ENCODE measurements at places on chromosomes 4 and X.

DNA sequence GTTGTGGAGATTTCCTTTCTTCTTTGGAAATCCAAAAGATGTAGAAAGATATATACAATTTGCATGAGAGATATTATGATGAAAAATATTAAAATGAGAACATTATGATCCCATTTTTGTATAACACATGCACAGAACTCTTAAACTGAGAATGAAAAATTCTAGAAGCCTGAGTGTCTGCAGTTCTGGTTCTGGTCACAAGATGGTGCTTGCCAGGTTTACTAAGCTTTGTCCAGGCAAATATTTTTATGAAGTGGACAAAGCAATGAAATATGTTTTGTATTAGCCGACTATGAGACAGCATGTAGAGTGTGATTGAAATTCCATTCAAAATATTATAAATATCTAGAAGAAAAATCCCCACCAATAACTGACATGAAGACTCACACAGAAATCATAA lies 2.2 kb downstream of the PWWP3B start:
- no peak for DNase-seq

GRCh38 chr4:146121757-146122156 lies 53.8 kb upstream of the LSM6 start:
- no peak for DNase-seq

DNA sequence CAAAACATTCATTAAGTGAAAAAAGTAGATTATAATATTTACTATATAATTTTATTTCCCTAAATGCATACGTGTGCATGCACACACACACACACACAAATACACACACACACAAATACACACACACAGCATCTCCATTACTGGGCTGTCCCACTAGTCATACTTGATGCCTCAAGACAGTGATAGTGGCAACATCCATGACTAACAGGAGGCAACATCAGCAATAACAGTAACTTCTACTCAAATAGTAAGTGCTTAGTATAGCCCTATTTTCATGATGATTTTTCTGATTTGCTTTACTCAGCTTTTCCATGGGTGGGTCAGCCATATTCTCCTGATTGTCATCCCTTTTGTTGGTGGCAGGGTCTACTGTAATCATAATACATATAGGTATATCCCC lies 325.9 kb upstream of the TEX13C start:
- no peak for DNase-seq

DNA sequence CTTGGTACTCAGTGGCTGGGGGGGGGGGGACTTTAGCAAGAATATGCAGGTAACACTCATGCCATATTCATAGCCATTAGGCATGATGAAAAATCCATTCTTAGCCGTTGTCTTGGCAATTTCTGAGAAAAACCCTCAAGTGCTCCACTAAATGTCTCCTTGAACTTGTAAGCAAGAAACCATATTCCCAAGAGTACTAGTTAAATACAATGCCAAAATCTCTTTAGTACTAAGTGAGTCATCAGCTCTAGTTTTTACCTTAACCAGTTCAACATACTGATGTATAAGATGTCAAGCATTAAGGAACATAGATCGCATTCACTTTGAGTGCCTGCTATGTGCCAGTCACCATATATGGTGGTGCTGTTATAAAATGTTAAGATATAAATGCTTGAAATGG lies 27.5 kb downstream of the UBE2D3 start:
- no peak for DNase-seq

- no peak for DNase-seq
These were observed 49.5 kb downstream of the PSAPL1 start for GRCh38 chr4:7384929-7385890.

DNA sequence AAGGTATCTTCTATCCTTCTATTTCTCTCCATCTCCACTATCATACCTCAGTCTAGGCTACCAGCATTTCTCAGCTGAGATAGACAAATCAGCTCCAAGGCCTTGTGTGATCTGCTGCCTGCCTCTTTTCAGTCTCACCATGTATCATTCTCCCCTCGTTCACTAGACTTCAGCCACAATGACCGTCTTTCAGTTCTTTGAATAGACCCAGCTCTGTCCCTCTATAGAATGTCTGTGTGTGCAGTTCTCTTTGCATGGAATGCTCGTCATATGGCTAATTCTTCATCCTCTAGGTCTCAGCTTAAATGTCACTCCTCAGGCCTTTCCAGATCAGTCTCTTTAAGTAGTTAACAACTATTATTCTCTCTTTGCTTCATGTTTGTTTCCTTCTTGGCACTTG lies 6.5 kb downstream of the IGBP1 start:
- DNase-seq: no peak

DNA sequence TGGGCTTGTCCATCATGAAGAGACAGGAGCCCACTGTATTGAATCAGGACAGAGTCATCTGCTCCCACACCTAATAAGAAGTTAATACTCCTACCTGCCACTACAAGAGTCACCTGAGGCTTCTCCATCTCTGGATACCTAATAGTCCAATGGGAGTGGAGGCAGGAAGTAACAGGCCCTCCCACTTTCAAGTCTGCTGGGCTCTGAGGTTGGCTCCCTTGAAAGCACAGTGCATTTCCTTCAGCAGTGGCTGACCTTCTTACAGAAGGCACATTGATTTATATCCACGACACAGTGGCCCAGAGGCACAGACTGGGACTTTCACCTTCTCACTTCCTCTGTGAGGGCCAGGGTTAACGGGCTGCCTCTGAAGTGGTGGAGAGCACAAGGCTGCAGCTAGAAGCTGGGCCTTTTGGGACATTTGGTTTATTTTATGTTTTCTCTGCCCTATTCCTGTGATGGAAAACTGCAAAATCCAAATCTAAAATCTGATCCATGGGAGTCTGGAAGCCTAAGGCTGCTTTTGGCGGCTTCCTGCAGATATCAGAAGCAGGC lies 38.1 kb downstream of the FRG2 start:
- DNase-seq: no peak

GRCh38 chr4:168710353-168710946 lies 213.6 kb downstream of the PALLD start:
- DNase-seq: no peak

DNA sequence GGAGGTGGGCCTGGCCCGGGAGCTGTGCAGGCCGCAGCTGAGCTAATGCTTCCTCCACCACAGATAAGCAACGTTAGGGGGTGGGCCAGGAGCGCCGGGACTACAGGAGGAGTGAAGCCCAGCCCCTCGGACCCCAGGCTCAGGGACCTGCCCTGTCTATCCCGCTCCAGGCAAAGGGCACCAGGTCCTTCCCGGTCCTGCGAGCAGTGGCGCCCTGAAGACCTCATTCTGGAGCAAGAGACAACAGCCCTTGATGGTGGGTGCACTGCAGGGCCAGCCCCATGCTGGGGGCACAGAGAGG lies 730 bp upstream of the TREX2 start:
- no peak for DNase-seq

- DNase-seq: no peak
These were observed 69.2 kb downstream of the VCX3A start for GRCh38 chrX:6465756-6466155.

DNA sequence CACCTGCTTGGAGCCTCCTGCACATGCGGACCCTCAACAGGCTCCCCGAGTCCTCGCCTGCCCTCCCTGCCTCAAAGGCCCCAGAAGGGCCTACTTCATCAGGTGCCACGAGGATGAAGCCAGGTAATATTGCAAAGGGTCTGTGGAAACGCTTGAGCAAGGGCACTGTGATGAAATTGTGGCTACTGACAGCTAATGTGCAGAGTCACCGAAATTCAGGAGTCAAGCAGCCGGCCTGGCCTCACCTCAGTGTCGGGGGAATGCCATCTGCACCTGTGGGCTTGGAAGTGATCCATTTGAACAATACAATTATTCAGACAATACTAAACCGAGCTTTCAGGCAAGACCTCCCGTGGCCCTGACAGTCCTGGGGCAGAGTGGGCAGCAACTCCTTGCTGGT lies 3.1 kb upstream of the FGFR3 start:
- no peak for DNase-seq

DNA sequence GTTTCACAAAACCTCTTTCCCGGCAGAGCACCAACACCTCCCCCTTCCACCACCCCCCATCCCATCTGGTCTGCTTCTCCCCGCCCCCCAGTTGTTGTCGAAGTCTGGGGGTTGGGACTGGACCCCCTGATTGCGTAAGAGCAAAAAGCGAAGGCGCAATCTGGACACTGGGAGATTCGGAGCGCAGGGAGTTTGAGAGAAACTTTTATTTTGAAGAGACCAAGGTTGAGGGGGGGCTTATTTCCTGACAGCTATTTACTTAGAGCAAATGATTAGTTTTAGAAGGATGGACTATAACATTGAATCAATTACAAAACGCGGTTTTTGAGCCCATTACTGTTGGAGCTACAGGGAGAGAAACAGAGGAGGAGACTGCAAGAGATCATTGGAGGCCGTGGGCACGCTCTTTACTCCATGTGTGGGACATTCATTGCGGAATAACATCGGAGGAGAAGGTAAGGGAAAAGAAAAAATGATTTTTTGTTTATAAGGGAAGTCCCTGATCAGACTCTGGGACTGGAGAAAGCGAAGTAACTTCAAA lies at the start of gene PDGFRA:
Gene PDGFRA, plus strand, starts transcription at position 333 of the 541 bp plus-strand sequence. CDS start 29,476 bp downstream, outside the sequence.
- no peak for DNase-seq

DNA sequence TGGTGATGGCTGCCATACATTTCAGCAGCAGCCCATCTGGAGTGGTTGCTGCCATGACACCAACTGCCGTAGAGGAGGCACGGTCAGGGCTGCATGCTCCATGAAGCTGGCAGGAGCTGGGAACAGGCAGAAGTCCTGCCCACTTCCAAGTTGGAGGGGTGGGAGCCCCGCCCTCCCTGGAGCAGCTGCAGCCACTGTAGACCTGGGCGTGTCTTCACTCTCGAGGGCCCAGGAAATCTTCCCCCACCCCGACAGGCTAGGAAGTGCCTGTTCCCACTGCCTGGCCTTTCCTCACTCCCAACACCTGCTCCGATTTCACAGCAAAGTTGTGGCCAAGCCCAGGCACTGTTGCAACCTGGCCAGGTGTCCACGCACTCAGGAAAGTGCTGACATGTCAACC lies 42.3 kb downstream of the NALF2 start:
- DNase-seq: no peak

GRCh38 chr4:90099812-90100211 lies 27.4 kb upstream of the CCSER1 start:
- no peak for DNase-seq

GRCh38 chrX:118983513-118983912 lies 9.1 kb downstream of the LONRF3 start:
- DNase-seq: no peak

DNA sequence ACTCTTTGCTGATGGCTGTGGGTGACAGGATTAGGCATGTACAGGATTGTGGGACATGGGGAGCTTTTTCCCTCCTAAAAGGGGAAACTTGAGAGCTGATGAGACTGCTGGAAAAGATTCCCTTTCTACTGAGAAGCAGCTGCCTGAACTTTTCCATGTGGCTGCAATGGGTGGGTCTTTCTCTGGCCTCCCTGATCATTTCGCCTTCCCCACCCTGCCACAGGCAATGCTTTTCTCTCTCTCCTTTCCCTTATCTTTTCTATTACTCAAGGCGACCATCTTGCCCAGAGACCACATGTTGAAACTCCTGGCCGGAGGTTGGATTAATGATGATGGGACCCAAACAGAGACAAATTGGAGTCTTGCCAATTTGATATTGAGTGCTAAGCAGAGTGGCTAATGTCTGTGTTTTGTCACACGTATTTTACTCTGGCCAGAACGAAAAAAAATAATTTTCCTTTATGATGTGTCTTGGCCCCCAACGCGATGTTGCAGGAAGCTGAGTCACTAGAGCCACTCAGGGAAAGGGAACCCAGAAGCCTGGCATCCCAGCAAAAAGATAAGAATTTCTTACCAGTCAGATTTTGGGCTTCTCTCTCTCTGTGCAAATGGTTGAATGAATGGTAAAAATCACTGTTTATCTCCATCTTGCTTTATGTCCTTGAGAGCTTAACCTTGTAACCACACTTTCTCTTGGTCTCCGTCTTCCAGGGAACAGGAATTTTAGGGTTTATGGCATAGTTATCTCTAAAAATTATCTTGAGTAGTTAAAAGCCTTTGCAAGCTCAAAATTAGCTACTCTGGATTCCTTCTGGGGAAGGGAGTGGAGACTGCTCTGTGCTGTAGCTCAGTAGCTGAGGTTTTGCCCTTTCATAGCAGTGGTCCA lies 19.4 kb upstream of the ATP8A1 start:
- no peak for DNase-seq

DNA sequence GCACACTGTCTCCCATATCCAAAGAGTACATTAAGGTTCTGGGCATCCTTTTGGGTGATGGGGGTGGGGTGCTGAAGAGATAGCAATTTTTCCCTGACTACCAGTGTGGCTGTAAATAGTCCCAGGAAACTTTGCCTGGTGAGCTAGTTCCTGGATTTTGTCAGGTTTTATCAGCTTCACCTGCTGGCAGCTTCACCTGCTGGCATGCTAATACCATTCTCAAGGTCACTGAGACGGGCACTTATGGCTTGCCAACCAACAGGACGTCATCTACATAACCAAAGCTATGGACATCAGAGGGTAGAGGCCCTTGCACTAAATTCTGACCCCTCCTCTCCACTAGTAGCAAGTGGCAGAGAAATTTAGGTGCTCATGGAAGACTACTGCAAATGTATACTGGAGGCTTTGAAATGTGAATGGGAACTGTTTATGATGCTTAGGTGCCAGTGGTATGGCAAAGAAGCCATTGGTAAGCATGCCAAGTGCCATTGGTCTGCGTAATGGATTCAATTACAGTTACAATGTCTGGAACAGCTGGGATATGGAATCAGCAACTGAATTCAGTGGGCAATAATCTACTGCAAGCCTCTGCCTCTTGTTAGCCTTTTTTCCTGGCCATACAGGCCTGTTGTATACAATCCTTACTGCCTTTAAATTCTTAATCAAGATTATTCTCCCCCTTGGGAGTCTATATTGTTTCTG lies 71.6 kb upstream of the SH3RF1 start:
- no peak for DNase-seq

DNA sequence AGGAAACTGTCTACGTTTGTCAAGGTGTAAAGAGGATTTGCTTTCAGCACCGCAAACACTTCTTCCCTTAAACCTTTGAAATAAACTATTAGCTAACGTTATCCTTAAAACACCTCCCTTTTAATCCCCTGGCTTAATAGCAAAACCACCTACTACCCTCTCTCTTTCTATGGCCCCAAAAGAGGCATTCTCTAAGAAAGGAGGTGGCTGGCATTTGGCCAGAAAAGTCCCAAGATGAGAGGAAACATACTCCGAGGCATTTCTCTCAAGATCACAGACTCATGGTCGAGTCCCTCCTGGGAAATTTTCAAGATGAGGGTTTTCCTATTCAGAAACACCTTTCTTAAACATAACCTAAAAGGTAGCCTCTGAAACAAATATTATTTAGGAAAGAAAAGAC lies 60.6 kb upstream of the VCX3B start:
- no peak for DNase-seq

DNA sequence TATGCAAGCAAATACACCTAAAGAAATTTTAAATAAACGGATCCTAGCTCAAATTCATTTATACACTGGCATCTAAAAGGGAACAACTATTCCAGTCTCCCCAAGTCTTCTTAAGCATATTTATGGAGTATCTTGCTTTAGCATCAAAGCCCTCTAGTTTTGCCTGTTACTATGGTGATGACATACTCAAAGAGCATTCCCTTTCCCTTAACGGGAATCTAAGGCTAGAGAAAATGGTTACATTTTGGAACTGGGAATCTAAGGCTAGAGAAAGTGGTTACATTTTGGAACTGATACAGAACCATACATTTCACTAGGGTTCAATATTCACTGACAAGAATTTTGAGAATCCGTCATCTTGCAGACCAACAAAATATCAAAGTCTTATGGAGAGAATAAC lies 271.2 kb downstream of the CHIC1 start:
- DNase-seq: no peak

- DNase-seq: no peak
These were observed 20.3 kb downstream of the RUFY3 start for GRCh38 chr4:70741867-70742658.

- DNase-seq: no peak
These were observed 36.9 kb downstream of the CEP44 start for GRCh38 chr4:174320494-174321199.
